Common myeloid progenitor, CD34-positive (primary cell): ENCODE measurements at places on chromosomes 13 and 19.
A peak's percentile ranks its signal among the peaks of the same experiment; 100 is the strongest.

DNA sequence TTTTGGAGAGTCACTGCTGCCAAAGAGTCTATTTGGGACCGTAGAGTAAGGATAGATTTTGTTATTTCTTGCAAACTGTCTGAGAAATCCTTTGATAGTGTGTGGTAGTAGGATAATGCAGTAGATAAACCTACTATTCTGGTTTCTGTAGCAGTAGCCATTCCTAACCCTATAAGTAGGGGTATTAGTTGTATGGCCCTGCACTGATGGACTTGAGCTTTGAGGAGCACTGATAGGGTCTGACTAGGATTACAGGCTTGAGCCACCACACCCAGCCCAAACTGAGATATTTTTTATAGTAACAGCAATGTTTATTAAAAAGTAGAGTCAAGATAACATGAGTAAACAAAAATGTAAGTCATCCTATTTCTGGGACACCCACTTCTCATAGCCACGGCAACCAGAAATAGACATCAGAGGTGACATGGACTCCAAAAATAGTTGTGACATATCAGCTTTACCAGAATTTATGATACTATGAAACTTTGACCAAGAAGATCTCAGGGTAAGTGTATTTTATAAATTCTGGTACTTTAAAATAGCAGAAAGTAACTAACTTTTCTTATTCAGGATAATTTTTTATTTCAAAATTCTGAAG is 479.1 kb downstream of the SUCLA2 start:
- DNase-seq = no peak

- no peak for DNase-seq
Measured at GRCh38 chr13:44819772-44820171, 169.5 kb downstream of the NUFIP1 start.

- DNase-seq = no peak
Measured at GRCh38 chr19:656751-657559, 6.1 kb downstream of the RNF126 start.

DNA sequence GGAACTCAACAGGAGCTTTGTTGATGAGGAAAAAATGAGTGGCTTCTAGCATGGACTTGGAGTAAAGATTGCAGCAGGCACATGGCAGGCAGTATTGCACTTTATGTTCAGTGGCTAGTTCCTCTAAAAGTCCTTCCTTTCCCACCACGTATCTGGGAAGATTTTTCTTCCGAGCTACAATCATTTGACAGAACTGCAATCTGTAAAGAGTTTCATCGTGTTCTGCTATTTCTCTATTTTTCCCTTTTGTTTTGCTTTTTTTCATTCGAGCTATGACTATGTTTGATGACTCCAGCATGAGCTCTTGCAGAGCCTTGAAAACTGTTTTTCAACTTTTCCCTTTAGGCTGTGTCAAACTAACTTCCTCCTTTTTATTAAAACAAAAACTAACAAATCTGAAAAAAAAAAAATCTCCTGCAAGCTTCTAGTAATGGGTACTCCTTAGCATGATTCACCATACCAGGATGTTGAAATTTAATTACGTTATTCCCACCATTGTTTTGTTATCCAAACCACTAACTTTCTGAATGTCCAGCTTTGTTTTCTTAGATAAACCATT is 12.3 kb downstream of the CLDN10 start:
- peak; percentile 39 for DNase-seq

- DNase-seq = no peak
Measured at GRCh38 chr13:101415358-101416174, 742 bp downstream of the NALCN start.

DNA sequence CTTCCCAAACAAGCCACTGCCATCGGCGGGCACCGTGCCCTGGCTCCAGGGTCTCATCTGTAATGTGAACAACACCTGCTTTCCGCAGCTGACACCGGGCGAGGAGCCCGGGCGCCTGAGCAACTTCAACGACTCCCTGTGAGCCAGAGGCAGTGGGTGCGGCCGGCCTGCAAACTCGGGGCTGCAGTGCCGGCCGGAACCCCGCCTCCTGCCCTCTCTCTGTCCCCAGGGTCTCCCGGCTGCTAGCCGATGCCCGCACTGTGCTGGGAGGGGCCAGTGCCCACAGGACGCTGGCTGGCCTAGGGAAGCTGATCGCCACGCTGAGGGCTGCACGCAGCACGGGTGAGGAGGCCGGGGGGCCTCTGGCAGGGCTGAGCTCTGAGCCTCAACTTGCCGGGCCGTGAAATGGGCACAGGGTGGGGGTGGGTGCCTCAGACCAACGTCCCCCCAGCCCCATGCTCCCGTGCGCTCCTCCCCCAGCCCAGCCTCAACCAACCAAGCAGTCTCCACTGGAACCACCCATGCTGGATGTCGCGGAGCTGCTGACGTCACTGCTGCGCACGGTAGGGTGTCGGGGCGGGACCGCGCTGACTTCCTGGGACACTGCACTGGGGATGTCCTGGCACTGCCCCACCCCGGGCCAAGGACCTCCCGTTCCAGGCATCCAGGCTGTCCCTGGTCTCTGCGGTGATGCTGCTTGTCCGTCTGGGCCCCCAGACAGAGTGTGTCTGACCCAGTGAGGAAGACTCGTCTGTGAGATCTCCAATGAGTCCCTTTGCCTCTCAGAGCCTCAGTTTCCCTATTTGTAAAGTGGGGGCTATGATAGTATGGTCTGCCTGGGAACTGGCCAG is 2.2 kb downstream of the ABCA7 start:
- no peak for DNase-seq

GRCh38 chr13:43569658-43570057 is 217.1 kb downstream of the ENOX1 start:
- DNase-seq = no peak

DNA sequence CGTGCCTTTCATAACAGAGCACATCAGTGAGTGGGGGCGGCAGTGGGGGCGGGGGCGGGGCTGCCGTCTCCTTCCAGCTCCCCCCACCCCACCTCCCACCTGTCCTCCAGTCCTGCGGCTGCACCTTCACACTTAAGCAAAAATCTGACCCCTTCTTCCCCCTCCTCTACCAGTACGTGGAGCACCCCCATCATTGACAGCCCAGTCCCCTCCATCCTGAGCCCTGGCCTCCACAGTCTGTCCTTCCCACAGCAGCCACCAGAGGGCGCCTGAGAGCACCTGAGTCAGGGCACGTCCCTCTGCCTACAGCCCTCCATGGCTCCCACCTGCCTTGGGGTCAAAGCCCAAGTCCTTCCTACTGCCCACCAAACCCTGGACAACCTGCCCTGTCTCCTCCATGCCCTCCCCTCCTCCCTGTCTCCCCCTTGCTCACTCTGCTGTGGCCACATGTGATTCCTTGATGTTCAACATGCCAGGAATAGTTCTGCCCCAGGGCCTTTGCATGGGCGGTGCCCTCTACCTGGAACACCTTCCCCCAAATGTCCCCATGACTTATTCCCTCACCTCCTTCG is 4.0 kb downstream of the EBI3 start:
- DNase-seq = peak; percentile 49

DNA sequence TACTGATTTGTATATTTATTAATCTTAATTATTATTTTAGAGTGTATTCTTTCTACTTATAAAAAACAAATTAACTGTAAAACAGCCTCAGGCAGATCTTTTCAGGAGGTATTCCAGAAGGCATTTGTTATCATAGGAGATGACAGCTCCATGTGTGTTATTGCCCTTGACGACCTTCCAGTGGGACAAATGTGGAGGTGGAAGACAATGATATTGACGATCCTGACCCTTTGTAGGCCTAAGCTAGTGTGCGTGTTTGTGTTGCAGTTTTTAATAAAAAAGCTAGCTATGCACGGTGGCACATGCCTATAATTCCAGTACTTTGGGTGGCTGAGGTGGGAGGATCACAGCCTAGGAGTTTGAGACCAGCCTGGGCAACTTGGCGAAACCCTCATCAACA is 46.7 kb downstream of the NDFIP2 start:
- DNase-seq = no peak

DNA sequence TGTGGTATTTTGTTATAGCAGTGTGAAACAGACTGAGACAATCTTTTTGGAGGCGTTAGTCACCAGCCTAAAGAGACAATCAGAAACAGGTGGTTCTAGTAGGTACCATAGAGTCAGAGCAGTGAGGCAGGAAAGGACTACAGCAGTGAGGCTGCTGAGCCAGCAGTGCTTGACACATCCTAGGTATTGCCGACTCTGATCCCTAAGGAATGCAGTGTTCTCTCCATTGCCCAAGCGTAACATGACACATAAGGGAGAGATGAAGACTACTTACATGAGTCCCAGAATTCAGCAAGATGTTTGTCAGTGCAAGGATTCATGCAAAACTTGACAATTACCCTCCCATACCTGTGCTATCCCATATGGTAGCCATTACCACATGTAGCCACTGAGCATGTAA is 62.4 kb upstream of the XPO4 start:
- DNase-seq = no peak

- DNase-seq = no peak
Measured at GRCh38 chr19:18559685-18560084, 2.0 kb downstream of the KXD1 start.

DNA sequence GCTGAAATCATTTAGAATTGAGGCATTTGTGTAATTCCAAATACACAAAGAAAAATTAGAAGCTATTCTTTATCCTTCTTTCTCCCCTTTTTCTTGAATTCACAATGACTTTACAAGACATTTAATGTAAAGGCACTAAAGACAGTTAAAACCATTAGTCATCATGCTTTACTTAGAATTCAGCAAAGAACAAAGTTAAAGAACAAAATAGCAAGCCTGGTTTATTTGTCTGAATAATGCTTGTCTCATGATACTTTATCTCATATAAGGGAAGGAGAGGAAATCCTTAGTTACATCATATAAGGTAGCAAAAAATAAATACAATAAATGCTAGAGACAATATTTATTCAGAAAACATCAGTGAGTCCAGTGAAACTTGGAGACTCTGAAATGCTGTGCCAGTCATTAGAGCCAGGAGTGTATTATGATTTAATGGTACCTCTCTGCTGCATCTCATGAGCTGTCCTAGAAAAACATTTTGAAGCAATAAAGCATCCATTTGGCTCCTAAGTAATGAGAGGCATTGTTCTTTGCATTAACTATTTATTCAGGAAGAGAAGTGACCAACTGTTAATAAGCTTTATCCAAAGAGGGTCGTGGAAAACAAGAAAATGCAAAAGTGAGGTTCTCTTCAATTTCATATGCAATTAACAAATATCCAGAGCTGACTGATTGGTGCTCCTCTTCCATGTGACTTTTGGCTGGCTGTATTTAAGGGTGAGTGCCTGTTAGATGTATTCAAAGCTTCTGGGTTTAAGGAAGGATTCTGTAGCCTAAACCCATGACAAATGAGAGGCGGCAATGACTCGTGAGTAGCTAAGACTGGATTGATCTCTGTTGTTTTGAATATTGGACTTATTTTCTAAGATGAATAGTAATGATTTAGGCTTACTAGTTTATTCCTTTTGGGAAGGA is 105.0 kb downstream of the DGKH start:
- DNase-seq = no peak

DNA sequence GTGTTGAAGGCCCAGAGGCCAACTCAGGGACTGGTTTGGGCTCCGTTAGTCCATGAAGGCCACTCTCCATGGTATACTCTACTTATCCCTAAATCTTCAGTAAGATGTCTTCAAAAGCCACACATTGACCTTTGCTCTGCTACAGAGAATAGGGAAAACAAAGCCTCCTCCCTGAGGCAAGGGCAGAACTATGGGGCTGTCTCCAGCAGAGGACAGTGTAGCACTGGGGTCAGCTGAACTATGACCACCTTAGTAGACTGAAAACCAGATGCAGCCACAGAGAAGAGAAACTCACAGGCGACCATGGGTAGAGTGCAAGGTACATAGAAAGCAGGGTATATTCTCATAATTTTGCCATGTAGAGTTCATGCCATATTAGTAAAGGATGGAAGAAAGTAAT is 587.4 kb downstream of the LMO7 start:
- DNase-seq = no peak

DNA sequence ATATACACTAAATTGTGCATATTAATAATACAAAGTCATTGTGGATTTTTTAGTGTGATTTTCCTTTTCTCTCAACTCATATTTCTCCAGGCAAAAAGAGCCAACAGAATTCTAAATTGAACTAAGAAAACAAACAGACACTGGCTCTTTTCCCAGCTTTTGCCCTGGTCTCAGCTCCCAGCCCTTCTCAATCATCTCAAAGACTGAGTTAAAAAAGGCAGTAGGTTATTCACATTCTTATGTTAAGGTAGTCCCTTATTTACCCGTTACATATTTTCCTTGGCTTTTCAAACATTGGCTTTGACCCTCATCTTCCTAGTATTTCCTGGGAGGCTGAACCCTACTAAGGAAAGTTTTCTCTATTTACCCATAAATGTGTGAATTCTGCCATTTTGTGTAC is 753.6 kb downstream of the LIG4 start:
- no peak for DNase-seq

DNA sequence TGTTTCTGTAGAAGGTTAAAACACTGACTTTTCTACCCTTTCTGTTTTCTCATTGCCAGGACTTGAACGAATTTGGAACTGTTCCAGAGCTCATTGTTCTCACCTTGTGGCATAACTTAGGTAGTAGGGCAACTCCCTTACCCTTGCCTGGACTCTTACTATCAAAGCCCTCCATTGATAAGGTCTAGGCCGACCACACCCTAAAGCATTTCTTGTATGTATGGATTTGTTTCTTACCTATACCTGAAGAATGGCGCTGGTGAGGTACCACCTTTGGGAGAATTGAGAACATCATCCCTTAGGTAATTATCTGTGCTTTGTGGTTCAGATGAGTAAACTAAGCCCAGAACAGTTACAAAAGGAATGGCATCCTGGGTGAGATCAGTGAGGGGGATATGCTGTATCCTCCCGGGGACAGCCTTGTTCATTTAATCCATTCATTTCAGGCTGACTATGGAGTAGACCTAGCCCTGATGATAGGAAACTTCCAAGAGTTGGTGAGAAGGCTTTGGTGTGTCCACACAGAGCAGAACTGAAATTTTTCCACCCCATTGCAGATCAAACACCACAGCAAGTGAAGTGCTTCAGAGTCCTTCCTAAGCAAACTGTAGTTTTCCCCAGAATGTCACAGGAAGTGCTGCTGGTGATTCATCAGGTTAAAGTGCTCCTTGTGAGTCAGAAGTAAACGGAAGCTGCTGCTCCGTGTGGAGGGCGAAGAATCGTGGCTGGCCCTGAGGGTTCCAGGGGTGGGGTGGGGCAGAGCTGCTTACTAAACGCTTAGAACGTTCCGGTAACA is 113.0 kb downstream of the TEX26 start:
- DNase-seq = peak; percentile 78

DNA sequence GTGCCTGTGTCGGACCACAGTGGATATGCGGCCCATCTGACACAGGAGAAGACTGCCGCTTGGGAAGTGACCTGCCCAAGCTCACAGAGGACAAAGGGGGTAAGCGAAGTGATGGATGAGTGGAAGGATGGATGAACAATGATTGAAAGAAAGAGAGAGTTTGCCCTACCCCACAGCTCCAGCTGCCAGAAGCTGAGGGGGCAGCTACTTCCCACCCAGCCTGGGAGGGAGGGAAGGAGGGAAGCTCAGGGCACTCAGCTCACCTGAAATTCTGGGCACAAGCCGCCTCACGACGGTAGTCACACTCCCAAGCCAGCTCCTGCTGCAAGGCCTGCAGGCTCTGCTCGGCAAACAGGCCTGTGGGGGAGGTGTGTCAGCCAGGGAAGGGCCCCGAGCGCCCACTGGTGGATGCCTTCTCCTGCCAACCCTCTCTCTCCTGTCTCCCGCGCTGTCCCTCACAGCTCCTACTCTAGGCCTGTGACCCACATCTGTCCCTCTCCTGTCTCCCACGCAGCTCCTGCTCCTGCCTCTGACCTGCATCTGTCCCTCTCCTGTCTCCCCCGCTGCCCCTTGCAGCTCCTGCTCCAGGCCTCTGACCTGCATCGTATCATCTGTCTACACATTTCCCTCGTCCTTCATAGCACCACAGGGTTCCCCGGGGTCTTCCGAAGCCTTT is 12.0 kb upstream of the NUMBL start:
- DNase-seq = no peak

GRCh38 chr19:7575434-7576040 is 20.1 kb upstream of the CAMSAP3 start:
- DNase-seq = peak; percentile 72
